Stimulated activated CD8-positive, alpha-beta memory T cell treated with anti-CD3 and anti-CD28 coated beads, Interleukin-4, amount 100 ng/mL, for 4 hours (primary cell): ENCODE measurements at places on chromosomes 1 and 21.

DNA sequence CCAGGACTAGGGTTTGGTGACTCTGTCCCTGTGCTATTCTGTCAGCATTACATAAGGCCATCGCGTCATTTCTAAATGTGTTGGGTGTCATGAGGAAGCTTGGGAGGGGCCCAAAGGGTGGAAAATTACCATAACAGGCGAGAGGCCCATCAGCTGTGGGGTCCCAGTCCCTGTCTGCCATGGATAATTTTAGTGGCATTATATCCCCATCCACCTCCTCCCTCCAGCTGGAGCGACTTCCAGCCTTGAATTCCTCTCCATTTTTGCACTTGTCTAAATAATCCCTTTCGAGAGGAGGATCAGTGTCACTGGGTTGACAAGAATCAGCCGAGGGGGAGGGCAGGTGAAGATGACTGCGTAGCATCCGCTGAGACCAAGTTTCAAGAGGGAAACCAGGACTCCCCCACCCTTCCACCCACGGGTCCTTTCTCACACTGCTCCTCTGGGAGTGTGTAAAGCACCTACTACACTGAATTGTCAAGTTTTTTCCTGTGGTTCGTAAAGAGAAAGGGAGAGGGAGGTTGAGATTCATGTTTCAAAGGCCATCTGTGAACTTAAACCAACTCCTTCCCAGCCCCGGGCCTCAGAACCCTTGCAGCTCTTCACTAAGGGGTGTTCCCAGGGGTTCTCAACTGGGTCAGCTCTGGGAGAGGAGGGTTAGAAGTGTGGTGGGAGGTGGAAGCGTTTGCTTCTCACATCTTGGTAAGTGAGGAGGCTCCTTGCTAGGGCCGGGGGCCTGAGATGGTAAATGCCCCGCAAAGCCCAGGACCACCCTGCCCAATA, 29.2 kb downstream of the VASH2 start:
- DNase-seq, result no peak

DNA sequence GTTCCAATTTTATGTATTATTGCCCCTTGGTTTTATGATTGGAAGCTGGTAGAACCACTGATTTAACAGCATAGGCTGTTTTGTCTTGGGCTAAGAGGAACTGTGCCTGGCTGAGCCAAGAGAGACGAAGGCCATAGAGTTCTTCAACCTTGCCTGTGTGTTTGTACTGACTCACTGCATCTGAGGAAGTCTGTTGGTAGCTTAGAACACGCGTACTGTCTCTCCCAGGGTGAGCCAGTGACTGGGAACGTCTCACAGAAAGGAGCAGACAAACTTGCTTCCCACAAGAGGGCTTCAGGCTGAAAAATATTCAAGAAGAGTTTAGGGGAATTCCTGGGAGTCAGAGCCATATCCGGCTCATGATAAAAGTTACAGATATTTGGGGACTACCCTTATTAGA, 14.9 kb downstream of the TMEM51 start:
- DNase-seq, result no peak

DNA sequence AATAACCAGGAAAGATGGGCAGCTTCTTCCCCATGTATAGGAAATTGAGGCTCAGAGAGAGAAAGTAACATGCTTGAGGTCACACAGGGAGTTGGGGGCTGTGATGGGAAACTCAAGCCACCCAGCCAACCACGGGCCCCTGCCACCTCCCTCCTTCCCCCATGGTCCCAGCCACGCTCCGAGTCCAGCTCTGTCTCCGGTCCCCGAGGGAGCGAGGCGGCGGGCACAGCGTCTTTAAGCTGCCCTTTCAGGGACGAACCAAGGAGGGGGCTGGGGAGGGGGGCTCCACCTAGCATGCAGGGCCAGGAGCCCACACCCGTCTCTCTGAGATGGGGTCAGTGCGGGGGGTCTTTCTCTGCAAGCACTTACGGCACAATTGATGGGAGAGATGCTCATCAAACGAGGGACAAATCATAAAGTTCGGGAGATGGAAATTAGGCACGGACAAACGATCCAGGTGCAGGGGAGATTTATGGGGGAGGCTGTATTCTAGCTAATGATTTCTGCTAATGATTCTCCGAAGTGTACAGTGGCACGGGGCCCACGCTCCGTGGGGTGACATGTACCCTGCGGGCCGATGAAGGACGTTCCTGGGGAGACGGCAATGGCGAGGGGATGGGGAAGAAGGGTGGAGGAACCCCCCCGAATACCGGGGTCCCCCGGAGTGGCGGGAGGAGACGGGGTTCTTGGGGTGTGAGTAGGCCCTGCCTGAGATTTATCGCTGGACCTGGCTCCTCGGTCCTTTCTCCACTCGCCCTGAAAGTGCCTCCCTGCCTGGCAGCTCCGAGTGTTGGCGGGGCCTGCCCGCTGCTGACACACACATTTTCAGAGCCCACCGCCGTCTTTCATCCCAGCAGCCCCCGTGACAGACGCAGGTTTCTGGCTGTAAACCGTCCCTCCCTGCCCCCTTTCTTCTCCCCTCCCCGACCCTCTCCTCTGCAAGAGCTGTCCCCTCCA, 31.2 kb upstream of the CASZ1 start:
- no peak for DNase-seq

GRCh38 chr1:60103186-60103585, 29.6 kb upstream of the C1orf87 start:
- no peak for DNase-seq

DNA sequence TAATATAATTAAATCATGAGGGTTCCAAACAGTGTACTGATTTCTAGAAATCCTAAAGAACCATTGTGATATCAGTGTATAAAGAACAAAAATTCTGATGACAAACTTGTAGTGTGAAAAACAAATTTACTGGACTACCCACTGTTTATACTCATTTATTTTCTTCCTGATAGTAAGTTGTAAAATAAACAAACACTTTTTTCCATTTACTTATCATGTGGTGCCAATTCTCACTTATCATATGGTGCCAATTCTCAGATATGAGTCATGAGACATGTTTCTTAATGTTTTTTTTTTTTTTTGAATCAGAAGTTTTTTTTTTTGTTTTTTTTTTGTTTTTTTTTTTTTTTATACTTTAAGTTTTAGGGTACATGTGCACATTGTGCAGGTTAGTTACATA, 137.7 kb downstream of the LEPR start:
- DNase-seq, result no peak

DNA sequence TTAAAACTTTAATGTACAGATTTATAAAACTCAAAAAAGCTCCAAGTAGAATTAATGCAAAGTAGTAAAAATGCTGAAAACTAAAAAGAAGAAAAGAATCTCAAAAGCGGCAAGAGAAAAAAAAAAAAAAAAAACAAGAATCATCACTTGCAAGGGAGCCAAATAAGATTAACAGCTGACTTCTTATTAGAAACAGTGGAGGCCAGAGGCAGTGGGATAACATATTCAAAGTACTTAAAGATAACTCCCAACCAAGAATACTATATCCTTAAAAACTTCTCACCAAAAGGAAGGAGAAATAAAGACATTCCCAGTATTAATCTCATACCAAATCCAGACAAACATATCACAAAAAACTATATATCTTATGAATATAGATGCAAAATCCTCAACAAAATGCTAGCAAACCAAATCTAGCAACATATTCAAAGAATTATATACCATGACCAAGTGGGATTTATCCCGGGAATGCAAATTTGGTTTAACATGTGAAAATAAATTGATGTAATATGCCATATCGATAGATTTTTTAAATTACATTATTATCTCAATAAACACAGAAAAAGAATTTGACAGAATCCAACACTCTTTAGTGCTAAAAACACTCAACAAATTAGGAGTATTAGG, 62.7 kb downstream of the CAMK2N1 start:
- no peak for DNase-seq

GRCh38 chr1:232302376-232303221, 327.3 kb downstream of the SIPA1L2 start:
- DNase-seq, result no peak

- DNase-seq, result no peak
These were observed 102.8 kb downstream of the POFUT2 start for GRCh38 chr21:45184869-45185268.

GRCh38 chr1:178506669-178507068, 6.2 kb upstream of the TEX35 start:
- no peak for DNase-seq

- DNase-seq, result no peak
These were observed 10.3 kb upstream of the EVI5 start for GRCh38 chr1:92795166-92795565.

- DNase-seq, result no peak
These were observed 27.0 kb upstream of the BTG2 start for GRCh38 chr1:203278082-203278884.

DNA sequence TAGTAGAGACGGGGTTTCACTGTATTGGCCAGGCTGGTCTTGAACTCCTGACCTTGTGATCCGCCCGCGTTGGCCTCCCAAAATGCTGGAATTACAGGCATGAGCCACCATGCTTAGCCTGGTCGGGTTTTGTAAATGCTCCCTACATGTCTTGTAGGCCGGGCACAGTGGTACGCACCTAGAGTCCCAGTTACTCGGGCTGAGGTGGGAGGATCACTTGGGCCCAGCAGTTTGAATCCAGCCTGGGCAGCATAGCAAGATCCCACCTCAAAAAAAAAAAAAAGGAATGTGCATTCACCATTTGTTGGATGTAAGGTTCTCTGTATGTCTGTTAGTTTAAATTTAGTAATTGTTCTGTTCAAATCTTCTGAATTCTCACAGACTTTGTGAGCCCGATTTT, 95.8 kb downstream of the ST3GAL3 start:
- no peak for DNase-seq

- no peak for DNase-seq
These were observed 482.5 kb downstream of the PTPRU start for GRCh38 chr1:29718791-29719190.
